ENCODE measurements at places on chromosomes 5 and 9.

DNA sequence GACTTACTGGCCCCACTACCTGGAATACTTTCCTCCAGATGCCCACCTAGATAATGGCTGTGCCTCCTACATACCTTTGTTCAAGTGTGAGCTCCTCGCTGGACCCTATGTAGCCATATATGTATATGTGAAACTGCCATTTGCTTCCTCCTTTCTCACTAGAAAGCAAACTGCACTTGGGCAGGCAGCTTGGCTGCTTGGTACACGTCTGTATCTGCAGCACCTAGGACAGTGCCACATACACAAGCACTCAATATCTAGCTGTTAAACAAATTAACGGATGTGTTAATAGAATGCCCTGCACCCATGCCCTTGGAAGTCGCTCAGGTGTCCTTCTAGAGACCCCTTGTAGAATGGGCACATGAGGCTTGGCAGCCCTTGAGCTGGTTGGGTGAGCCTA lies 301.5 kb downstream of the SEMA5A start:
- DNase-seq, result no peak

DNA sequence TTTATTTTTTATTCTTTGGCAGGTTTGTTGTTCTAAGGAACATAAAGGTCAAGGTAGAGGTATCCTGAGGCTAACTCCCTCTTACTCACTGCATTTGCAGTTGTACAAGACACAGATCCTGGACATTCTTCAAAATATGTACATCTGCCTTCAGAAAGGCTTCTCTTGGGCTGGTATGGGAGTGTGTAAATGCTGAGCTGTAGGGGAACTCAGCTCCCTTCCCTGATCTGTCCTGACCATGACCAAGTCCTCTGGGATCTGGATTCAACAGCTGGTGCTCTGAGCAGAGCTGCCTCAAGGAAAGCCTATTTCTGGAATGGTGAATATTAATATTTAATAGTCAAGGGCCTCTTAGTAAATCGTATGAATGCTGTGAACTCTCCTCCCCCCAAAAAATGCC lies 117.4 kb downstream of the PRKACG start:
- DNase-seq, result no peak

DNA sequence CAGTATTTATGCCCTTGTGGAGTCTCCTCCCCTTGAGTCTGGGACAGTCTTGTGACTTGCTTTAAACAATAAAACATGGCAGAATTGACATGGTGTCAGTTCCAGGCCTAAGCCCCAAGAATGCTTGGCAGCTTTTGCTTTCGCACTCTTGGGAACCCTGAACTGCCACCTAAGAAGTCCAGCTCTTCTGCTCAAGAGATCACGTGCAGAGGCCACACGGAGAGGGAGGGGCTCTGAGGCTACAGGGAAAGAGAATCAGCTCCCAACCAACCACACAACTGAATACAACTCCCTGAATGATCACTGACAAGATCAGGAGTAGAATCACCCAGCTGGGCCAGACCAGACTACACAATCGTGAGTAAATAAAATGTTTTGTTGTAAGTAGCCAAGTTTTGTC lies 97.6 kb downstream of the MED27 start:
- DNase-seq, result no peak

GRCh38 chr9:72474676-72475075 lies 46.7 kb upstream of the TMC1 start:
- no peak for DNase-seq

DNA sequence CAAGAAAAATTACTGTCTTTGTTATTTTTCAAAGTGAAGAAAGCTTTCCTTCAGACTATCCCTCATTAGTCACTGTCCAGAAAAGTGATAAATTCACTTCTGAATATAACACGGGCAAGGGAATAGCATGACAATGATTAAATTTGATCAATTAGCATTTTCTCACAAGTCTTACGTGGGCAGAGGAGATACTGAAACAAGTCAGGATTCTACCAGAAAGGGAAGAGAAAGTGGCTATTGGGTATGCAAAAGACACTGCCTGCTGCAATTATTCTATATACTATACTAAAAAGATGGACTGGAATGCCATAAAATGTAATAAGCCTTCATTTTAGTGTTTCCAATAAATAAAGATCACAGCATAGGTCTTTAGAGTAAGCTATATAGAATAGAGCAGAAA lies 7.4 kb downstream of the COX7C start:
- no peak for DNase-seq

- DNase-seq, result peak; percentile 70
Measured at GRCh38 chr5:132228241-132229035, 785 bp upstream of the P4HA2 start.

DNA sequence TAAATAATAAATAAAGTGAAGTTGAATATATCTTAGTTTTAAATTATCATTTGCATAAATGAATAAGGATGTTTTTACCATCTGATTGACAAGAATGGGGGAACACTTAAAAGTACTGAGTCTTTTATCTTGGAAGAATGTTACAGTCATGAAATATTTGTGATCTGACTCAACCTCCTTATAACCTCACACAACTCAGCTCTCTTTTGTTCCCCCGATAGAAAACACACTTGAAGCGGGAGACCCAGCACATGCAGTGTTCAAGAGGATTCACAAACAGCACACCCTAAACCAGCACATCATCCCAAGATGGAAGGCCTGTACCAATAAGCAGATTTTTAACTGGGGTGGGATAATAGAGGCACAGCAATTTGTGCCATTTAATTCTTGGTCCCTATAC lies 15.5 kb downstream of the BAAT start:
- no peak for DNase-seq

DNA sequence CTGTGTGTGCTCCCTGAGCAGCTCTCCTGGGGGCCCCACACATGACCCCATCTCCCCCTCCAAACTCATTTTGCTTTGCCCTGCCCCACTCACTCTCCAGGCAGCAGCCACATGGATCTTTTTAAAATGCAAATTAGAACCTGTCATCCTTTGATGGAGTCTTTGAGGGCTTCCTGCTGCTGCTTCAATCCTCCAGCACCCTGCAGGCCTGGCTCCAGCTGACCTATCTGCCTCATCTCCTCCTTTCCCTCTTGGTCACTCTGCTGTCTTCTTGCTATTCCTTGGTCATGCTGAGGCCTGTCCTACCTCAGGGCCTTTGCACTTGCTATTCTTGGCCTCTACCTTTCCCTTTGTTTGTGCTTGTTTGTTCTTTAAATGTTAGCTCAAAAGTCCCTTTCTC lies 17.9 kb downstream of the NDST1 start:
- no peak for DNase-seq

DNA sequence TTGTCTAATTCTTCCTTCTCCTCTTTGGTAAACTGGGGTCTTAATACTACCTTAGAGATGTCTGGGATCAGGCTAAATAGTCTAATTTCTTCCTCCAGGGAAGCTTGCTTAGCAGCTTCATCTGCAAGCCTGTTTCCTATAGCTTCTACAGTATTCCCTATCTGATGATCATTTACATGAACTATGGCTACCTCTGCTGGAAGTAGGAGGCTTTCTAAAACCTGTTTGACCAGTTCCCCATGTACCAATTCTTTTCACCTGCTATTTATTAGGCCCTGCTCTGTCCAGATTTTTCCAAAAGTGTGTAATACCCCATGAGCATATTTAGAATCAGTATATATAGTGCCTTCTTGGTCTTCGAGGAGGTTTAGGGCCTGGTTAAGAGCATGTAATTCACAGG lies 619.8 kb downstream of the HINT1 start:
- no peak for DNase-seq

DNA sequence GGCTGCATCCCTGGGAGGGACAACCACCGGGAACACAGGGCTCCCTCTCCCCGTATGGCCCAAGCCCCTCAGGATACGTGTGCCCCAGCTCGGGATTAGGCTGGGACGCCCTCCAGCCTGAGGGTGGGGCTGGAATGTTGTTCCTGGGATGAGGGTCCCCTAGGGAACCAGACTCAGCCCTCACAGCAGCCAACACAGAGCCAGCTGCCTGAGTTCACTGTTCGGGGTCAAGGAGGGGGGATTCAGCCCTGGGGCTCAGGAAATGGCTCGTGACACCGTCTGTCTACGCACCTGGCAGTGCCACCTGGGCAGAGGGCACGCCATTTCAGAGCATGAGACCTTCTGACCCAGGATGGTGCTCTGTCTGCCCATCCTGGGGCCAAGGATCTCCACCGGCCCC lies 8.9 kb downstream of the RNF44 start:
- no peak for DNase-seq

- no peak for DNase-seq
Measured at GRCh38 chr9:6838158-6838557, 80.4 kb downstream of the KDM4C start.

DNA sequence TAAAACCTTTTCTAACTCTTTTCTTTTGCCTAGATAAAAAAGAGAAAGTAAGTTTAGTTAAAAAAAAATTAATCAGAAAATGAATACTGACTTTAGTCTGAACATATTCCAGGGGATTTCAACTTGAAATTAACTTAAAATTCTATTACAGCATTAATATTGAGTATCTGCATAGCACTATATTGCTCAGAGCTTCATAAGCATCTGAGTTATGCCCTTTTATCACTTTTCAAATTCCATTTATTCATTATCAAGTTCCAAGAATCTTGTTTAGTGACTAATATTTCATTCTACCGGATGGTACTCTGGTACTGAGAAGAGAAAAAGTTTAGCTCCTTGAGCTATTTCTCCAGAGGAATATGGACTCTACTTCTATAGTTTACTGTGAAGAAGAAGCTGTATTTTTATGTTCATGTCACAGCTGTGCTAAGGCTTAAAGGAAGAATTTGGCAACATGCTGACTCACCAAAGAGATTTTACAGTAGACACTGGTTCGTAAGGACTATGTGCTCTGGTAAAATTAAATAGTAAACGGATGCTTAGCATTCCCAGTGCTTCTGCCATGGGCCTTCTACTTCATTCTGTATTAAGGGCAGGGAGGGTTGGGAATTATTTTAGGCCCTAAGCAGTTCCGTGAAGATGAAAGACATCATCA lies 285.2 kb upstream of the SEMA6A start:
- no peak for DNase-seq

- peak; percentile 90 for DNase-seq
Measured at GRCh38 chr9:124297551-124297901, 39.8 kb downstream of the NEK6 start.

DNA sequence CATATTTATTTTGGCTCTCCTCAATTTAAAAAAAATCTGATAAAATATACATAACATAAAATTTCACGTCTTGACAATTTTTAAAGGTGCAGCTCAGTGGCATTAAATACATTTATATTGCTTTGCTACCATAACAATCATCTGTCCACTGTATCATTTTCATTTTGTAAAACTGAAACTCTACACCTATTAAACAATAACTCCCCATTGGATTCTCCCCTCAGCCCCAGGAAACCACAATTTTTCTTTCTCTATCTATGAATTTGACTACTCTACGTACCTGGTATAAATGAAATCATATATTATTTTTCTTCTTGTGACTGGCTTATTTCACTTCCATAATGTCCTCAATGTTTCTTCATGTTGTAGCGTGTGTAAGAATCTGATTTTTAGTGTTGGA lies 563.5 kb downstream of the PRR16 start:
- no peak for DNase-seq

DNA sequence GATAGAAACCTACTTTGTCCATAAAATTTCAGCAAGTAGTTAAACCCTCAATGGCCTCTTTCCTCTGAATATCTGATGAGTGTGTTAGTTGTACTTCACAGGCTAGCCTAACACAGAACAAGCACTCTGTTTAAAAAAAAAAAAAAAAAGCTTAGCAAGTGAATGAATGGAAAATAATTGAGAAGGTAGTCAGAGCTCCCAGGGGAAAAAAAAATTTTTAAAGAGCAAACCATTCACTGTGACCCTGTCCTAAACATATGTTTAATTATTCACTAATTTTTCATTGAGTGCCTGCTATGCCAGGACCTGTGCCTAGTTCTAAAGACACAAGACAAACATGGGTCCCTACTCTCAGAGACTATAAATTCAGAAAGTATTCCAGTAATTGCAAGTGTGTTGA lies 69.3 kb downstream of the SH3RF2 start:
- no peak for DNase-seq

GRCh38 chr5:106292654-106293053 lies 1378.1 kb downstream of the EFNA5 start:
- no peak for DNase-seq

DNA sequence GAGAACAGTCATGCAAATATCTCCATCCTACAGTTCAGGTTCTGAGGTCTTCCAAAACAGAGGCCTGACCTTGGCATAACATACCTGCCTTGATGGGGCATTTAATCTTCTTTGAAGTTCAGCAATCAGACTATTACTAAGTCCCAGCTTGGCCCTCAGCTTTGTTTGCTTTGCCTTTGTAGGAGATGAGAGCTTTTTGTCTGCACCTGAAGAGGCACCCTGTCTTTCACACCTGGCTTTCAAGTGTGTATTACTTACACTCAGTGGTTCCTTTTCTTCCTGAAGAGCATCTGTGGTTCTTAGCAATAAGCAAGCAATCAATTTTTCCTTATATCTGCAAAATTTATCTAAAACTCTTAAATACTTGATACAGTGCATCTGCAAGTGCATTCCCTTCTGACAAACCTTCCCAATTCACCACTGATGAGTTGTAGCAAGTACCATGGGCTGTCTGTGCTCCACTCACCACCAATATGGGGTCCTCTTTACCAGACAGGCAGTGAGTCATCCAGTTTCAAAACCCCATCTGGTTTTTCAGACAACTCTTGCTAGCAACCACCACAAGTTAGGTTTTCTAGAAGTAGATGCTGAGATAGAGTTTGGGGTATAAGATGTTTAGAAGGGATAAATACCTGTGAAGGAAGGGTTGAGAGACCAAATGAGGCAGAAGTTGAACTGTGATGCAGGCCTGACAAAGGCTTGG lies 100.2 kb downstream of the HINT1 start:
- no peak for DNase-seq

DNA sequence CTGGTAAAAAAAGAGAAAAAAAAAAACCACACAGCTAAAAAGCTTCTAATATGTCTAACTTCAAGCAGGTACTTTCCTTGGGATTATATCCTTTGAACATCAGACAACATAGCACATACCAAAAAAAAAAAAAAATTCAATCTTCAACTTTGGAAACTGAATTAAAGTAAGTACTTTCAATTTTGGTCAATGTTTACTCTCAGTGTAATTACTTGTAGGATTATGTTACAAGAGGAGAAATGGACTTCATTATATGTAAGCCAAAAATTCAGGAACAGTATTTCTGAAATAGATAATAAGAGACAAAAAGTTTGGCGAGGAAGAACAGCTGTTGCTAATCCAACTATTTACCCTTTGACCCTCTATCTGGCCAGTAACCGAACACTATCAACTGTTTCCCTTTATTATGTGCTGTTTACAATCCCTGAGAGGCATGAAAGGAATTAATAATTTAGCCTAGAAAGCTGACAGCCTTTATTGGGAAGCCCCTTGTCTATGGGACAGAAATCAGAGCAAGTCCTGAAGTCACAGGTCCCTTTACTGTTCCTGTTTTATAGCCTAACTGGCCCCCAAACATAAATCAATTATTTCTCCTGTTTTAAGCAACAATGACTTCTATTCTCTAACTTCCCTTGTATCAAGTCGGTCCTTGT lies 46.6 kb downstream of the NR6A1 start:
- no peak for DNase-seq

GRCh38 chr5:151249281-151249680 lies 3.7 kb upstream of the GM2A start:
- DNase-seq, result no peak

- DNase-seq, result no peak
Measured at GRCh38 chr9:85900504-85901201, 40.3 kb upstream of the NAA35 start.

- DNase-seq, result no peak
Measured at GRCh38 chr9:34010979-34011378, 37.7 kb downstream of the UBAP2 start.

- peak; percentile 75 for DNase-seq
Measured at GRCh38 chr9:112831281-112831851, 59.3 kb downstream of the SLC46A2 start.

Measured in aorta (tissue), 5 donors.